ENCODE measurements at places on chromosomes 1 and 21. TPM values are rescaled to one million over a fixed set of nuclear protein-coding genes. Genes with fewer than 3 reads are reported as not detected.
A peak's percentile ranks its signal among the peaks of the same experiment; 100 is the strongest.

- H3K27ac ChIP-seq = no peak overlapping the region
- no peaks in the 10 kb centered on the region for H3K4me1 ChIP-seq
- no peak for DNase-seq
- no peaks in the 10 kb centered on the region for H3K36me3 ChIP-seq
These were observed 26.0 kb downstream of the CCDC18 start for GRCh38 chr1:93206567-93206954.

GRCh38 chr1:182217071-182217470 is 155.6 kb upstream of the ZNF648 start:
- no peak overlapping the region for H3K4me3 ChIP-seq
- no peaks in the 10 kb centered on the region for H3K36me3 ChIP-seq
- no peaks in the 10 kb centered on the region for H3K4me1 ChIP-seq
- DNase-seq = no peak
- no peaks in the 10 kb centered on the region for H3K27me3 ChIP-seq

DNA sequence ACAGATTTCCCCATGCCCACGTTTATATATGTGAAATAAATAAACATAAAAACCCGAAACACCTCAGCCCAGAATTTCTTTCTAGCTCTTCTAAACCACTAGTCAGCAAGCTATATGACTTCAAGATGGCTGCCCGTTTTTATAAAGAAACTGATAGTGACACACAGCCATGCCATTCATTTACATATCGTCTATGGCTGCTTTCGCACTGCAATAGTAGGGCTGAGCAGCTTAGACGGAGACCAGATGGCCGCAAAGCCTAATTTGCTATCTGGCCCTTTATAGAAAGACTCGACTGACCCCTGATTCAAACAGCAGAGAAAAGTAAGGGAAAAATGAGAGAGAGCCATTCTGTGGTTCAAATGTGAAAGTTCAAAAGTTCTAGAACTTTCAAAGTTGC is 45.7 kb upstream of the FMN2 start:
- no peaks in the 10 kb centered on the region for H3K4me1 ChIP-seq
- no peak overlapping the region for H3K4me3 ChIP-seq
- H3K36me3 ChIP-seq = no peaks in the 10 kb centered on the region
- no peak for DNase-seq

DNA sequence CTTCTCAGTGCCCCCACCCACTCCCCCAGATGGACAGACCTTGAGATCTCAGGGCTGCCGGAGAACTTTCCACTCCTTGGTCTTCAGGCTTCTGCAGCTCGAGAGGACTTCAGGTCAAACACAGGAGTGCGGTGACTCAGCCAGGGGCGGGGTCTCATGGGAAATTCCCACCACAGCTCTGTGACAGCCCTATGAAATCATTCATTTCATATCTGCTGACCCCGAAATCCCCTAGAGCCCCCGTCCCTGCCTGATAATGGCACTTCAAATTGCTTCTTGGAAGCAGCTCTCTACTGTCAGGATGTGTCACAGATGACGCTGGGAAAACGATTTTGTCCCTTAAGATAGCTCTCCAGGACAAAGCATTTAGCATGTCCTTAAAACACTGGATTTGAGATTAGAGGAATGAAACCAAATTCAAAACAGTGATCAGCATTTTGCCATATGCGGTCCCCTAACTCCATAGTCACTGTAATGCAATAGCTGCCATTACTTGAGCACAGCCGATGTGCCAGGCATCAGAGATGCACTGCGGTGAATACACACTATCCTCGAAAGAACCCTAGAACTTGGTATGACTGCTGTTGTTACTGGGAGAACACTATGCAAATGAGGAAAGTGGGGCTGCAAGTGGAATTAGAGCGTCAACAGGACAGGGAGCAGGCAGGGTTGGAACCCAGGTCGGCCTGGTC is at the start of gene TNFRSF9:
TSS of gene TNFRSF9 (minus strand) at position 95 of the 692 bp plus-strand sequence. CDS start 845 bp downstream, outside the sequence.
- H3K27ac ChIP-seq = no peak within 1 kb of the TSS
- no peaks in the 10 kb centered on the region for H3K27me3 ChIP-seq
- H3K36me3 ChIP-seq = no peaks in the 10 kb centered on the region
- peak; percentile 17 for DNase-seq
- H3K4me3 ChIP-seq = no peak within 1 kb of the TSS

GRCh38 chr1:232271991-232272589 is 357.8 kb downstream of the SIPA1L2 start:
- H3K27ac ChIP-seq = no peak overlapping the region
- DNase-seq = no peak
- H3K36me3 ChIP-seq = no peaks in the 10 kb centered on the region

DNA sequence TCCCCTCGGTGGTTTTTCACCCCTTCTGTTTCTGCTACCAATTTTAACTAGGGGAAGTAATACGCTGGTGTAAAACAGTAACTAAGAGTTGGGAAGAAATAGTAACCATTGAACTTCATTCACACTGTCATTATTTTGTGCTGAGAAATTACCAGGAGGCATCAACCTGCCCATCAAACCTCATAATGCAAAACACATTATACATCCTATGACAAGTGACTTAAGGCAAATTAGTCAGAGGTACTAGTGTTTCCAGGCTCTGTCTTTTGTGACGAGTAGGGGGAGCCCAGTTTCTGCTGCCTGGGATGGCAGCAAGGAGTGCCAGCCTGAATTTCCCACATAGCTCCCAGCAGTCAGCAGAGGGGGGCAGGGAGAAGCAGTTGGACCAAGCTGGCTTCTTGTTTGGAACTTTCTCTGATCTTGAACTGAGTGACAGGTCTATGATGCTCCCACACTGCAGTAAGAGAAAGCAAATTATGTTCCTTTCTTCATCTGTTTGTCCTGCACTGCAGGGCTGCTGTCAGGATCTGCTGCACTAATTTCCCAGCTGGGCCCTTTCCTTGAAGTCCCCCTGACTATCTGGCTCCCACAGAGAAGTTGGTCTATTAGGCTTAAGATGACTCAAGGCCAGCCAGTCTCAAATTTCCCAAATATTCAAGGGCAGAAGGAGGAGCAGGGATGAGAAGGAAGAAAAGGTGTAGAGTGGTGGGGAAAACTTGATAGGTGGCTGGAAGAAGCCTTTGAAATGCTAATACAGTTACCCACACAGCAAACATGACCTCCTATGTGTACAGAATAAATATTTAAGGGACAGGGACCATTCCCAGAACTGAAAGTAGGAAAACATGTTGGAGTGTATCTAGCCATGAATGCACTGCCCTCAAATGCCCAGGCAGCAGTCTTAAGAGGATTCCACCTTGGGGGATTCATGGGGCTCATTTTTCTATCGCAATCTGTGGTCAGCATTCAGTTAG is 322.8 kb downstream of the SEC16B start:
- H3K36me3 ChIP-seq = no peaks in the 10 kb centered on the region
- H3K4me1 ChIP-seq = no peaks in the 10 kb centered on the region
- H3K27me3 ChIP-seq = no peaks in the 10 kb centered on the region
- no peak overlapping the region for H3K4me3 ChIP-seq
- no peak for DNase-seq

DNA sequence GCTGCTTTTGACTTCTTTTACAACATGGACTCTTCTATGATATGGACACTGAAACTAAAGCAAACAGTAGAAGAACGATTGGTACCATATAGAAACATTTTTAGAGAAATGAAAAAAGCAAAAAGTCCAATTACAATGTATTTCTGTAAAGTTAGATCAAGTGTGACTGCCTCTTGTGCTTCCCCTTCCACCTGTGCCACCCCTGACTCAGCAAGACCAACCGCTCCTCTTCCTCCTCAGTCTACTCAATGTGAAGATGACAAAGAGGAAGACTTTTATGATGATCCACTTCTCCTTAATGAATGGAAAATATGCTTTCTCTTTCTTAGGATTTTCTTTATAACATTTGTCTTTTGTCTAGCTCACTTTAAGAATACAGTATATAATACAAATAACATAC is 66.9 kb downstream of the PHTF1 start:
- H3K36me3 ChIP-seq = no peaks in the 10 kb centered on the region
- H3K4me1 ChIP-seq = no peaks in the 10 kb centered on the region
- no peaks in the 10 kb centered on the region for H3K27me3 ChIP-seq
- DNase-seq = no peak

GRCh38 chr1:175499595-175500382 is 243.6 kb downstream of the TNR start:
- H3K27ac ChIP-seq = no peak overlapping the region
- no peaks in the 10 kb centered on the region for H3K4me1 ChIP-seq
- no peaks in the 10 kb centered on the region for H3K36me3 ChIP-seq

DNA sequence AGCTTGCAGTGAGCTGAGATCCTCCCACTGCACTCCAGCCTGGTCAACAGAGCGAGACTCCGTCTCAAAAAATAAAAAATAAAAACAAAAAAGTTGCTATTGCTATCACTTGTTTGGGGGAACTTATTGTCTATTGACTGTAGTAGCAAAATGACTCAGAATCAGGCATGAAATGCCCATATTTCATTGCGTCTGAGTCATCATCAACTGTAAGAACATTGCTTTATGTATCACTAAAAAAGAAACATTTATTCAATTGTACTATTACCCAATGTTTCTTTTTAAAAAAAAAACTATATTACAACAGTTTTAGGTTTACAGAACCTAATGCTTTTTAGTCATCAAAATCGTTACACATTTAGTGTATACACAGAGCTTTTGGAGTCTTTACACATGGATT is 91.0 kb upstream of the FMN2 start:
- no peak overlapping the region for H3K4me3 ChIP-seq
- no peak for DNase-seq
- no peaks in the 10 kb centered on the region for H3K36me3 ChIP-seq
- no peaks in the 10 kb centered on the region for H3K4me1 ChIP-seq
- H3K27me3 ChIP-seq = no peaks in the 10 kb centered on the region

DNA sequence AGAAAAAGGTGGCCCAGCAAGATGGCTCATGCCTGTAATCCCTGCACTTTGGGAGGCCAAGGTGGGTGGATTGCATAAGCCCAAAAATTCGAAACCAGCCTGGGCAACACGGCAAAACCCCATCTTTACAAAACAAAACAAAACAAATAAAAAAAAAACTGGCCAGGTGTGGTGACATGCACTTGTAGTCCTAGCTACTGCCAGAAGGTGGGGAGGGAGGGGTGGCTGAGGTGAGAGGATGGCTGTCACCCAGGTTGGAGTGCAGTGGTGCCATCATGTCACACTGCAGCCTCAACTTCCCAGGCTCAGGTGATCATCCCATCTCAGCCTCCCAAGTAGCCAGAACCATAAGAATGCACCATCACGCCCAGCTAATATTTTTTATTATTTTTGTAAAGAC is 22.8 kb downstream of the RERE start:
- H3K36me3 ChIP-seq = no peaks in the 10 kb centered on the region
- peak; percentile 41 for DNase-seq
- H3K4me3 ChIP-seq = no peak overlapping the region
- H3K27ac ChIP-seq = no peak overlapping the region
- no peaks in the 10 kb centered on the region for H3K27me3 ChIP-seq

DNA sequence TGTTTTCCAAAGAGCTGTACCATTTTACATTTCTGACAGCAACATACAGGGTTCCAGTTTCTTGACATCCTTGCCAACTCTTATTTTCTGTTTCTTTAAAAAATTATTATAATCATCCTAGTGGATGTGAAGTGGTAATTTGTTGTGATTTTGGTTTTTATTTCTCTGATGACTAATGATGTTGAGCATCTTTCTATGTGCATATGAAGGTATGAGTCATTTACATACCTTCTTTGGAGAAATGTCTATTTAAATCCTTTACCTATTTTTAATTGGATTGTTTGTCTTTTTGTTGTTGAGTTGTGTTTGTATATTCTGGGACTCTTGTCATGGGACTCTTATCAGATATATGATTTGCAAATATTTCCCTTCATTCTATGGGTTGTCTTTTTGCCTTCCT is 20.8 kb upstream of the MPC2 start:
- H3K27me3 ChIP-seq = no peaks in the 10 kb centered on the region
- H3K4me1 ChIP-seq = peaks cover 19% of the 10 kb centered on the region
- no peak overlapping the region for H3K4me3 ChIP-seq
- H3K27ac ChIP-seq = no peak overlapping the region

- H3K4me3 ChIP-seq = no peak overlapping the region
- no peaks in the 10 kb centered on the region for H3K36me3 ChIP-seq
- no peaks in the 10 kb centered on the region for H3K4me1 ChIP-seq
- DNase-seq = no peak
These were observed 67.2 kb upstream of the RUNX3 start for GRCh38 chr1:24996983-24997893.

DNA sequence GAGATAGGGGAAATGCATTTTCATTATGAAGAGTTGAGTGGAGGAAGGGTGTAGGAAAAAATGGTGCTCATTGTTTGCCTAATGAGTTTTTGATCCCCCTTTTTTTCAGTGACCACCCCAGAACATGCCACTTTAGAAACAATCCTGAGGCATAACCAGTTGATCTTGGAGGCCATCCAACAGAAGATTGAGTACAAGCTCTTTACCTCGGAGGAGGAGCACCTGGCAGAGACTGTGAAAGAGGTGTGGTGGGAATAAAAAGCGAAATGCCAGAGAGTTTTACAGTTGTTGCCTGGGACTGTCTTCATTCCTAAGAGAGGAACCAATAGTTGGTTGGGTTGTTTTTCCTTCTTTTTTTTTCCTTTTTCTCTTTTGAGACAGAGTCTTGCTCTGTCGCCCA is 54.3 kb upstream of the EPHA8 start:
- peaks cover 2% of the 10 kb centered on the region for H3K36me3 ChIP-seq
- no peak overlapping the region for H3K4me3 ChIP-seq
- no peaks in the 10 kb centered on the region for H3K27me3 ChIP-seq
- no peak for DNase-seq
- no peak overlapping the region for H3K27ac ChIP-seq

DNA sequence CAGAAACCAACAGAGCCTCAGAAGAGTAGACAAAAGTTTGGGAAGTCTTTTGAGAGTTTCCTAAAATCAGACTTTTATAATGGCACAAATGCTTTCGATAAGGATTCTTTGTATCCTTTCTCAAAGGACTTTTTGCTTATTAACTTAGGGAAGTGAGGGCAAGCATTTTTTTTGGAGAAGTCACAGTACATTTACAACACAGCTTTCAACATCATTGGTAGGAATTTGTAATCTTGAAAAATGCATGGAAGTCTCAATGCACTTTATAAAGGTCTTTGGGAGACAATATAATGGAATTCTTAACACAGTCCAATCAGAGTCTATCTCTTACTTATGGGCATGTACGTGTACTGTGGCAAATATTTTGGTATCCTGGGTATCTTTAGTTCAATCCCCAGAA is 325.8 kb upstream of the NR5A2 start:
- no peaks in the 10 kb centered on the region for H3K36me3 ChIP-seq
- H3K4me3 ChIP-seq = no peak overlapping the region
- DNase-seq = no peak
- no peak overlapping the region for H3K27ac ChIP-seq

PRAMEF5 gene
- total RNA-seq = not detected

WNT9A gene
- 0.32 TPM for total RNA-seq

FOXO6 gene
- 0.59 TPM for total RNA-seq

ZZZ3 gene
- 32.0 TPM for total RNA-seq

ZBTB8B gene
- not detected for total RNA-seq

VHLL gene
- not detected for total RNA-seq

RNU11 gene
- not detected for total RNA-seq

LY9 gene
- total RNA-seq = not detected
